Effector CD8-positive, alpha-beta T cell (primary cell): ENCODE measurements at places on chromosomes 2 and 18.

DNA sequence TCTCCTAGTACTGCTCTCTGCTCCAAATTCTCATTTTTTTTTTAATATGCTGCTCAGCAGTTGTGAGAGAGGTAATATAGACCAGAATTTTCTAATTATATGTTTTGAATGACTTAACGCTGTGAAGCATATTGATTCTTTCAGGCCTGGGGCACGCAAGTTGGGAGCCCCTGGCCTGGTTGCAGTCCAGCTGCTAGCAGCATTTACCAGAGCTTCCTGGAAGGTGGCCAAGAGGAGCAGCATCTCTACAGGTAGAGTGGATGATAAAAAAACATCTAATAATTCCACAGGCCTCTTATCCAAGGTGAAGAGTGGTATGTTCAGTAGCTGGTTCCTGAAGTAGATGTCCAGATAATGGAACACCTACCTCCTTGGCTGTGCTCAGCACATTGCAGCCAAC is 7.3 kb upstream of the UGP2 start:
- DNase-seq, result no peak

DNA sequence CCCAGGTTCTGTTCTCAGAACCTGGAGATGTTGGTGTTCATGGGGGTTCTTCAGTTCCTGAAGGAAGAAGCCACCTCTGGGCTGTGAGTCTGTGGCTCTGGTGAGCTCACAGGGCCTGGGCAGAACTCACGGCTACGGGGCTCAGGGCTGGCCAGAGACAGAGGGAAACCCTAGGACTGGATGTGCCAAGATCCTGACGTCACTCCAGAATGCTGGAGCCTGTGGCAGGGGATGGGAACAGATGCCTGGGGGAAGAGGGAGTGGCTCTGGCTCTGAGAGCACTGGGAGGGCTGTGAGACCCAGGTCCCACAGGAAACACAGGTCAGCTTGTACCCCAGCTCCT is at the start of gene OTOF:
TSS of gene OTOF (minus strand) at position 214 of the 343 bp plus-strand sequence.
- no peak for DNase-seq

GRCh38 chr2:216148983-216149382 is 39.8 kb downstream of the XRCC5 start:
- no peak for DNase-seq

GRCh38 chr2:179248024-179248348 is 16.6 kb downstream of the SESTD1 start:
- no peak for DNase-seq

DNA sequence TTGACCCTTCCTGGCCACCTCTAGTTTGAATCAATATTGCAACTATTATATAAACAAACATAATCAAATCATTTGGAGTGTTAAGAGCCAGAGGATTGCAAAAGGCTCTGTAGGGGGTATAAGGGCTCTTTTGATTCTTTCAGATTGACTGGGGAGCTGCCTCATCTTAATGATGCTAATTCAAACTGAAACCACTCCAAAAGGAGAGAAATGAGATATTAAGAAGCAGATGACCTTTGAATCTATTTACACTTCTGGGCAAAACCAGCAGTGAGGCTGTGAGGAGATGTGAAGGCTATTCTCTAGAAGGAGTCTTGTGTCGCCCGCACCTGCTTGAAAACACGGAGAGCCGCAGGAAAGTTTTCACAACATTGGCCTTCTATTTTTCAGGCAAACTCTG is 311.2 kb upstream of the CRIM1 start:
- no peak for DNase-seq

DNA sequence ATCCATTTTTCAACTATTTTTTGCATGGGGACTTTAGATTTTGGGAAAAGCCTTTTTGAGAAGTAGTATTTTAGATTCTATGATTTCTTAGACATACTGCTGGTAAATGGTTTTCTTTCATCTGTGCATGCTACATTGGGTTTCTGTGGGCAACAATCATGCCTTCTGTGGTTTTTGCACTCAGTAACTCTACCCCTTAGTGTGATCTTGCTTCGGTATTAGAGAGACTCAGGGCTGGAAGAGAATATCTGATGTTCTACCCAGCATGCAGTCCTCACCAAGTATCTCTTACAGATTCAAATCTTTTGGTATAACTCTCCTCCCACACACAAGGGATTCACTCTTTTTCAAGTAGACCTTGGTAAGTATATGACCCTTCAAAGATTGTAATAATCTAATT is 183.0 kb downstream of the PMAIP1 start:
- no peak for DNase-seq

GRCh38 chr18:377088-377487 is 109.2 kb upstream of the THOC1 start:
- DNase-seq, result no peak

DNA sequence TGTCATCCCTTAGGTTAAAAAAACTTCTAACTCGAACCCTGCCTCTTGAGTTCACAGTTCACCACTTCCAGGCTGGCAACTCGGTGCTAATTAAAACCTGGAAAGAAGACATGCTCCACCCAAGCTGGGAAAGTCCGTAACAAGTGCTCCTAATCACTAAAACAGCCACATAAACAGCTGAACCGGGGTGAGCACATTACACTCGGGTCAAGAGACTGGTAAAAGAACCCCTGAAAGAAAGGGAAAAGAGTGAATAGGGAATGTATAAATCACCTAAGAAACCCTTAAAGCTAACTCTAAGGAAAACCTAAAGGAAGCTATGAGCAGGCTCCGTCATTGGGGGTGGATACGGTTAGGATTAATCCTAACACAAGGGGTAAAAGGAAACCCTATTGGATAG is 102.0 kb downstream of the HIBCH start:
- DNase-seq, result no peak

DNA sequence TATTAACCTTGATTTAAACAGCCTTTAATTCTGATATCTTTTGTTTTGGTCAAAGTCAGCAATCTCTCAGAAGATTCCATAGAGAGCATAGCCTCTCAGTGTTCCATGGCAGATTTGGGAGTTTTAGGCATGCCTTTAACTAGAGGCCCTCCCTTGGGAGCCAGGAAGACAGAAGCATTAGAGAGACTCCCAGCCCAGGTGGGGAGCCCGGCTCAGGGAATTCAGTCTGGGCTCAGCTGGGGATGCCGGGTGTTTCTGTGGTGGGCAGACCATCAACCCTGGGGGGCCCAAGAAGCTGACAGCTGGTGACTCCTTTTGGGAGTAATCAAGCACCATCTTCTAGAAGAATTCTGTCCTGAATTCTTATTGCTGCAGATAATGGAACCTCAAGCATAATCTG is 99.7 kb upstream of the CELF4 start:
- DNase-seq, result no peak
